ENCODE measurements at places on chromosomes 3 and 15.

DNA sequence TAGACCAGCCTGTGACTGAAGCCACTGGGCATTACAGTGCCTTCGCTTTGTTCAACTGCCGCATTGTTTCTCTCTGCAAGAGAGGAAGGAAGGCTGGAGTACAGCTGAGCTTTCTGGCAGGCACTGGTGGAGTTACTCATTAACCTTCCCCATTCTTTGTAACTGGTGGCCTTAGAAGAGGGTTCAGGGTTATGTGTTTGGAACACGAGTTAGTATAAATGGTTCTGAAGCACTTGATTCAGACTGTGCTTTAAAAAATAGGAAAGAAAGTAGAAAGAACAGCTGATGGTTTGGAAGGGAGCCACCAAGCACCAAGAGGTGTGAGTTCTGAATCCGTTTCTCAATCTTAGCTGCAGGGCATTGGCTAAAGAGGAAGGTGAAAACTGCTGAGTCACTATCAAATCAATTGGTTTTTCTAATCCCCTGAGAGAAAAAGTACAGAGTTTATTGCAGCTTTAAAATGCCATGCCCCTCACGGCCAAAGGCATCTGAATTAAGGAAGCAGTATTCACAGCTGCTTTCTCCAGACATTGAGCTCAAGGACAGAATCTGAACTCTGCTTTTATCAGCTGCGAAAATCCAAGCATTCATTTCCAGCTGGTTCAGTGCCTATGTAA is 3.6 kb downstream of the HGD start:
- DNase-seq: peak; percentile 84

- DNase-seq: no peak
Observed at GRCh38 chr3:71464613-71465012, 118.9 kb downstream of the FOXP1 start.

- DNase-seq: no peak
Observed at GRCh38 chr3:108744762-108745161, 12.4 kb downstream of the RETNLB start.

GRCh38 chr3:113594066-113594465 is 61.7 kb downstream of the SIDT1 start:
- no peak for DNase-seq

DNA sequence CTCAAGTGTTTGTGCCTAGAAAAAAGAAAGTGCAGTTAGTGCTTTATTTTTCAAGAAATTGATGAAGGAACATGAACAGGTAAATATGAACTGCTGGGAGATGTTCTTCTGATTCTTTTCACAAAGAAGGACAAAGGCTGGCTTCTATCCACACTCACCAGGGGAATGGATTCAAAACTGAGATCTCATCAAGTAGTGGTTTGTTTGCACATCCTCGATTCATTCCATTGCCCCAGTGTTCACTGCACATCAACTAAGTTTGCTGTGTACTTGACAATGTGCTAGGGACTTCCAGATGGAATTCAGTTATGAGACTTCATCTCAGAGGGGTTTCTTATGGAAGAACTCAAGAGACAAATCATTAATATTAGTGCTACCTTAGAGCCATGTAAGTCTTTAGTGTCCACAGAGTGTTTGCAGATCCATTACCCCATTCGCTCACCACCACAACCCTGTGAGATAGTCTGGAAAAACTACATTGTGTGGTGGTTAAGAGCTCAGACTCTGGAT is 332.9 kb upstream of the PPP2R3A start:
- no peak for DNase-seq

DNA sequence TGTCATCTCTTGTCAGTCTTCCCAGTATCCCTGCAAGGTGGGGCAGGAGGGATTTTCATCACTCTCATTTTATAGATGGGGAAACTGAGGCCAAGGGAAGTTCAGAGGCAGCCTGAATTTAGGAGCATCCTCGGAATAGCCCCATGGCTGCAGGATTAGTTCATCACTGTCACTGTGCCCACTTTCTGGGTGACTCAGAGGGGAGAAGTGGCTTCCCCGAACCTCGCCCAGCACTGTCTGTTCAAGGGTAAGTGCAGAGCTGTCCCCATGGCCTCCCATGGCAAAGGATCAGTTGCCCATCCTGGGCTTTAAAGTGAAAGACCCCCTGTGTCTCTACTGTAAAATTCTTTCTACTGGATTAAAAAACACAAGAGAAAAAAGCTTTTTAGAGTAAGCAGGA is 60.0 kb upstream of the SEC13 start:
- peak; percentile 34 for DNase-seq

DNA sequence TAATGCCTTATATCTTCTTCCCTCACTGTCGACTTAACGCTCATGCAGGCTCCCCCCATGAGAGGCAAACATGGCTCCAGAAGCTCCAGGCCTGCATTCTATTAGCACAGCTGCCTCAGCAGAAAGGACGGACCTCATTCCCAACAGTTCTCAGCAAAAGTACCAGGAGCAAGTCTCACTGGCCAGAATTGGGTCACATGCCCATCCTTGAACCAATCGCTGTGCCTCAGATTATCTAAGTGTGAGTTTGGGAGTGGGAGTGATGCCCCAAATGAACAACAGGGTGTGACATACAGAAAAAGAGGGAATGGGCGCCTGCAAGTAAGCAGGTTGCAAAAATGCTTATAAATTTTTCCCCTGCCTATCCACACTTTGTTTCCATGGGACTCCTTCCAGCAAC is 4.3 kb upstream of the RAD18 start:
- no peak for DNase-seq

GRCh38 chr3:140545756-140546155 is 132.1 kb upstream of the TRIM42 start:
- peak; percentile 5 for DNase-seq

- no peak for DNase-seq
Observed at GRCh38 chr3:66110840-66111239, 72.1 kb upstream of the MAGI1 start.

- DNase-seq: peak; percentile 41
Observed at GRCh38 chr15:68204776-68205557, at the start of gene CALML4. TSS of gene CALML4 (minus strand) at chr15:68205332. CDS start at chr15:68205247, 85 bp downstream.

GRCh38 chr3:11618904-11619303 is 24.8 kb downstream of the VGLL4 start:
- no peak for DNase-seq

Measured in fibroblast of gingiva (primary cell).